ENCODE measurements at places on chromosomes 5 and 9.

- no peak for DNase-seq
These were observed 117.3 kb upstream of the PLPPR1 start for GRCh38 chr9:100911273-100911672.

GRCh38 chr9:14806941-14807520, 84.5 kb upstream of the CER1 start:
- DNase-seq: no peak

GRCh38 chr5:92801911-92802310, 779.1 kb downstream of the NR2F1-AS1 start:
- no peak for DNase-seq

DNA sequence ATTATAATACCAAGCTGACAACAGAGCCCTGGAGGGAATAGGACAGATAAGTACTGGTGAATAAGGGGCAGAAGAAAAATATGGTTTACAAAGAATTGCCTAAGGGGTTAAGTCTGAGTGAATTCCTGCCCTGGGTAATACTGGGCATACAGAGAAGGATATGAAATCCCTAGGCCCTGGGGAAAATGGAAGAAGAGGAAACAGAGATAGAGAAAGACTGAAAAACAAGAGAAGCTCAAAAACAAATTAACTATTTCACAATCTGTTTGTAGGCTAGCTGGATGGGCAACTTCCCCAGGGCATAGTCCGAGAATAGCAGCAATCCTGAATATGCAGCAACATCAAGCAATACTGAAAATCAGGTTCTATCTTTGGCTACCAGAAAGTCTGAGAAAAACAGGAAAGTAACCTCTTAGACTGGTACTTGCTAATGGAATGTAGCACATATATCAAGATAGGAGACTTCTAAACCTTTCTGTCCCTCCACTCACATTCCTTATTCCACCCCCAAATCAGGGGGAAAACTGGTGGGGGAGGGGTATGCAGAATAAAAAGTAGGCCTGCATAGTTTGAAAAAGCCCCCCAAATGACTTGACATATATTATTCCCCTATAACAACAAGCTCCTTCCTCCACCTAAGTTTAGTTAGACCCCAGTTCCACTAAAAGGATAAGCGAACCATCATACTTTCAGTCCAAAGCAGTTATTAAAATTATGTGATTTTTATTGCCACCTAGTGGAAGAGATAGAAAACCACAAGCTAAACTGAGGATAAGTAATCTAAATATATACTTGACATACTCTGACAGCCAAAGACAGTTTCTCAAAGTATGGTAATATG, 20.6 kb downstream of the SLC38A9 start:
- DNase-seq: no peak

DNA sequence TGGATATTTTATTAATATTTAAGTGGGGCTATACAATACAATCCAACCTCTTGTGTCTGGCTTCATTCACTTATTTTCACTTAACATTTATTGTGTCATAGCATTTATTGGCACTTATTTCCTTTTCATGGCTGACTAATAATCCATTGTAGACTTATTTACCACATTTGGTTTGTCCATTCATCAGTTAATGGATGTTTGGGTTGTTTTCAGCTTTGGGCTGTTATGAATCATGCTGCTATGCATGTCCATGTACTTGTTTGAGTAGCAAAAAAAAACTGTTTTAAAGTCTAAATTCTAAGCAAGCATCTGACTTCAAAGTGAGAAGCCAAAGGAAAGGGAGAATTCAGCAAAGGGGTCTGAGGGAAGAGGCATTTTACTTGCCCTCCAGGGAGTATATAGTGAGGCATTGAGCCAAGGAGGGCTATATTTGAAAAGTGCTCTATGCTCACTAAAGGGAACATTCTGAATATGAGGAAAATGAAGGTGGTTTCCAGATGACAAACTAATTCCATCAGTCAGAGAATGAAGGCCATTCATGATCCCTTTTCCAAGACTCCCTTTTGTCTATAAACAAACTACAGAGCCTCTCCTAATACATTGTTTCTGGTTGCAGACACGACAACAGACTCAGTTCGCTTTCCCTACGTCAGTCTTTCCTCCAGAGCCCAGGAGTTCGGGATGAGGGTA, 532.8 kb upstream of the KLF4 start:
- DNase-seq: no peak

GRCh38 chr5:150644514-150644913, 4.1 kb downstream of the SYNPO start:
- DNase-seq: no peak
